CD4-positive, alpha-beta T cell treated with Interleukin-15 for 4 hours (primary cell): ENCODE measurements at places on chromosomes 1 and 21.

DNA sequence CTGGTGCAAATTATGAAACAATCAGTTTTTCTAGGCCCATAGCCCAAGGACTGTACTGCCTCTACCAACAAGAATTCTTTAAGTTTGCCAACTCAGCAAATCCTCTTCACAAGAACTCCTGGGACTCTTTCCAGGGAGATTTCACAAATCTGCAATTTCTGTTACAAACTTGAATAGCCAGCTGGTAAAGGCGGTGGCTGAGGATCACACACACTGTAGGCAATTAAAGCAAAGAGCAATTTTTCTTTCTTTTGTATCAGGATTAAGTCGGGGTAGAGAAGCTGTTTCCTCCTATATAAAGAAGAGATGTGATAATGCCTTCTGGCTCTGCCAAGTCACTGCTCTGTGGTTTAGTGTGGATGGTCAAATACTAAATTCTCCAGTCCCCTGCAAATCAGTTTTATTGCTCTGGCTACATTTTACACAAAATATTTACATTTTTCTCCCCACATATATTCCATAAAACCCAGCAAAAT is 1.7 kb downstream of the ALDH9A1 start:
- no peak for DNase-seq

DNA sequence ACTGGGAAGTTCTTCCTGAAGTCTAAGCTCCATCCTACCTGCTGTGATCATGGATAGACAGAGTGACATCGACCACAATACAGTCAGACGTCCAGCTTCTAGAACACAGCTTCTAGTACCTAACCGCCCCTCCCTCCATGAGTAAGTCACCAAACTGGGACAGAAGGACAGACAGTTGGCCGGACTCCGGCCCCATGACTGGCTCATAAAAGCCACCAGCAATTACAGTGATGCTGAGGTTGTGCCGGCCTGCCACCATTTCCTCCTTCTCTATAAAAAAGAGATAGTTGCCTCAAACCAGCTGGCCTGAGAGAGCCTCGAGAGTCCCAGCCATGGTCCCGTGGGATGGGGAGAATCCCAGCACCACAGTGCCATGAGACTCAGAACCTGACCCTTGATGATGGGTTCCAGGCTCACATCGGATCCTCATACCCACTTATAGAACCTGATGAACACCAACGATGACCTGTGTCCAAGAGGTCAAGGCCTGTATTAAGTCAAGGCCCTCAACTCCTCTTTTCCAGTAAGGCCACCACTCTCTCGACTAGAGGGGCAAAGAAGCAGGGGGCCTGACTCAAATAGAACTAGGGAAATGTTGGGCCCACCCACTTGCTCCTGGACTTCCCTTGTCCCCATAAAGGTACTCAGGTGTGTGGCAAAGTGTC is 3.4 kb downstream of the MEF2D start:
- DNase-seq: no peak

DNA sequence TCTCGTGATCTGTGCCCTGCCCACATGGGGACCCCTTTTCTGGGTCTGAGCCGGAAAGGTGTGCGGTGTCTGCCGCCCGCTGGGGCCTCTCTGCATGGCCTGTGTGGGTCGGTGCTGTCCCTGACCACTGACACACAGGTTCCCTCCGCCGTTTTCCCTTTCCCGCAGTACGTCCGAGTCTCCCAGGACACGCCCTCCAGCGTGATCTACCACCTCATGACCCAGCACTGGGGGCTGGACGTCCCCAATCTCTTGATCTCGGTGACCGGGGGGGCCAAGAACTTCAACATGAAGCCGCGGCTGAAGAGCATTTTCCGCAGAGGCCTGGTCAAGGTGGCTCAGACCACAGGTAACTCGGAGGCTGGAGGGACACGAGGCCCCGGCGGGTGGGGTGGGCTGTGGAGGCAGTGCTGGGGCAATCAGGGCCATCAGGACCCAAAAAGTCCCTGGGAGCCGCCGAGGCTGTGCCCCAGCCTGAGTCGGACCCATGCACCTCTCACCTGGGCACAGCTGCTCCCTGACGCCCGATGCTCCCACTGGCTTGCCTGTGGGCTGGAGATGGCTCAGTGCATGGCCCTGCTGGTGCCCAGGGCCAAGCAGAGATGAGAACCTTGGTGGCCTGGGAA is 13.3 kb downstream of the TRPM2 start:
- DNase-seq: no peak

DNA sequence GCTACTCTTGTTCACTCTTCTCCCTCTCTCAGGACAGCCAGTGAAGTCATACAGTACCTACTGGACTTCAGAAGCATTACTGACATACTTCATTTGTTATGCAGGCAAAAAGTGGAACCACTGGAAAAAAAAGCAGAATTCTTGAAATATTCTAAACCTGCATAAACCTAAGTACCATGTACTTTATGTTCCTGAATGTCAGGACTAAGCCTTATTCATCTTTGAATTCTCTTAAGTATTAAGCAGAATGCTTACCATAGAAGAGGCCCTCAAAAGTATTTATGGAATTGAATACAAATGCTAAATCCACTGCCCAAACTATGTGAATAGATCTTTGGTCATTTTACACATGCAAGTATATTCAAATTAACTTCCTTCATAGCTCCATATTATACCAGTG is 7.8 kb downstream of the PSMB2 start:
- DNase-seq: no peak

DNA sequence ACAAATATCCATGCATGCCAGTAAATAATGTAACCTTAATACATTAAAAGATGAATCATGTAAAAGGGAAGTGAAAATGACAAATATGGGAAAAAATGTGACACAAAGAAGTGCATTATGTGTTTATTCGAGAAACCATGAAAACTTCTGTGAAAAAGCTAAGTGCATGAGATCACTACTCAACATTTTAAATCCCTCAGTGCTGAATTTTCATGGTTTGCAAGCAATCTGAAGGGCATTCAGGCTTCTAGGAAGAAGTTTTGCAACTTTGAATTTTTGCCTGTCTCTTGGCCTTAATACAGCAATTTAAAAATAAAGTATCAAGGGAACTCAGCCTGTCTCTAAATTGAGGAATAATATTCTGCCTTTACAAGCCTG is 78.2 kb downstream of the MAP3K7CL start:
- no peak for DNase-seq

- DNase-seq: no peak
Observed at GRCh38 chr1:201074018-201074417, 38.2 kb downstream of the CACNA1S start.

DNA sequence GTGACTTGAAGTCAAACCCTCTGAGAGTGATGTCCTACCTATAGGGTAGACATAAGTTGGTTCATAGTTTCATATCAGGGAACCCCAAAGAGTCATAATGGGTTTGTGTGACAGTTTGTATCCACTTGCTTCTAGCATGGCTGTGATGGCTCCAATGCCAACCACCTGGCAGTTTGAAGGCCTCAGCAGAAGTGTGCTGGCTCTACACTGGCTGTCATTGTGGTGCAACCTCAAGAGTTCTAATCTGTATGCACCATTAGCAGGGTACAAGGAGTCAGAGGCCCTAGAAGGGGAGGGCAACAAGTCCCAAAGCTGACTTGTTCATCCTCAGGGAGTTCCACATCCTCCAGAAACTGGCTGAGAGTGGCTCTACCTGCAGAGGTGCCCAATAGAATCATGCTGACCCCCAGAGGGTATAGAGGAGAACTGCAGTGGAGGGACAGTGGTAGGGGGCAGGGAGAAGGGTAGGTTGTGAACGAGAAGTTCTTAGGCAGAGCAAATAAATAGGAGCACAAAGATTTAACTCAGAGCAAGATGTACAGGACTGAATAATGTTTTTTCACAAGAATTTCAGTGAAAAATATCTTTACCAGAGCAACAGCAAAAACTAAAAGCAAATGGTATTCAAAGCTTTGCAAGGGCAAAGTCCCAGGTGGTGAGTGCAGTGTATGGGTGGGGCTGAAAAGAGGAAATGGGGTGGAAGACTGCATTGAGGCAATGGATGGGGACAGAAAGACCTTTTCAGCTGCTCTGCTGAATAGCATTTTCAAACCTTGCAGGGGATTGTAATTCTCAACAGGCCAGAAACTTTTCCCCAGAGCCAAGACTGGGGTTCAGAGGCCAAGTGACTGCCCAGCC is 3.2 kb downstream of the FCRL2 start:
- peak; percentile 13 for DNase-seq

- DNase-seq: no peak
Observed at GRCh38 chr1:86455073-86455472, 13.7 kb upstream of the CLCA1 start.

DNA sequence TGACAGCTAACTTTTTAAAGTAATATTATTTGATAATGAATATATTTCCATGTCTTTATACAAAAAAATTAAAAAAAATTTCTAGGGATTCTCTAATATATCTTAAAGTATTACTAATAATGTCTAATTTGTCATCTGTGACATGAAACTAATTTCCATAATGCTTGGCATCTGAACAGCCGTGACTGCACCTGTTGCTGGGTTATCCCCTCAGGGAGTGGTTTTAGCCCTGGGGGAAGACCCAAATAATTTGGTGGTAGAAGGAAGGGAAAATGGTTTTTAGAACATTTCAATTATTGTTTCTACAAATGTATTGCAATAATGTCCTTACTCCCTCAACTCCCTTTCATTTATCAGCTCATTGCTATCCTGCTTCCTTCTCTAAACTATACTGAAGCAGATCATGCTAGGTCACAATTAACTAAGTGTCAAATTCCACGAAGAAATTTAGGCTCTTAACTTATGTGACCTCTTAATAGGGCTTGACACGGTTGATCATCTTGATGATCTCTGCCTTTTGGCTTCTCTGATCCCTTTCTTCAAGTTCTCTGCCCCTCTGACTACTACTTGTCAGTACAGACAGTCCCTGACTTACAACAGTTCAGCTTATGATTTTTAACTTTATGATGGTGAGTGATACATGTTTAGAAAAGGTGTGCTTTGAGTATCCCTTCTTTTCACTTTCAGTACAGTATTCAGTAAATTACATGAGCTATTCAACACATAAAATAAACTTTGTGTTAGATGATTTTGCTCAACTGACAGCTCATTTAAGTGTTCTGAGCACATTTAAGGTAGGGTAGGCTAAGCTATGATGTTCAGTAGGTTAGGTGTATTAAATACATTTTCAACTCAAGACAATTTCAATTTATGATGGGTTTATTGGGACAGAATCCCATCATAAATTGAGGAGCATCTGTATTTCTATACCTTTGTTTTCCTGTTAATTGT is 26.4 kb upstream of the DPH5 start:
- no peak for DNase-seq

GRCh38 chr1:246166841-246167240 is 340.2 kb downstream of the SMYD3 start:
- DNase-seq: no peak

DNA sequence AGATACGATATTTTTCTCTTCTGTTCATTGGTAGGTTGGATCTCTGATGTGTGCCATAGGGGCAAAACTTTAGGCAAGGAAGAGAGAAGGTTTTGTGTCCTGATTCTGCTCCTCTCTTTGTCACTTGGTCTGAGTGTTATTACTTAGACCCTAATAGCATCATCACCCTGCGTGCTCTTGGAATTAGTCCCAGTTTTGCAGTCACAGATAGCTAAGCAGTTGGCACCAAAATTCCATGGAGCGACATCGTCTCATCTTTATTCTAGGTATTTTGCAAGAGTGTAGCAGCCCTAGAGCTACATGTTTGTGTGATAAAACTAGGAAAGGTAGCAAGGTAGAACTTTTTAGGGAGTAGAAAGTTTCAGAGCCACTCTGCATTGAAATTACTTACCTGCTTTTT is 23.8 kb downstream of the PIP5K1A start:
- no peak for DNase-seq

- DNase-seq: peak; percentile 2
Observed at GRCh38 chr1:41122851-41123518, 101.5 kb upstream of the SLFNL1 start.

DNA sequence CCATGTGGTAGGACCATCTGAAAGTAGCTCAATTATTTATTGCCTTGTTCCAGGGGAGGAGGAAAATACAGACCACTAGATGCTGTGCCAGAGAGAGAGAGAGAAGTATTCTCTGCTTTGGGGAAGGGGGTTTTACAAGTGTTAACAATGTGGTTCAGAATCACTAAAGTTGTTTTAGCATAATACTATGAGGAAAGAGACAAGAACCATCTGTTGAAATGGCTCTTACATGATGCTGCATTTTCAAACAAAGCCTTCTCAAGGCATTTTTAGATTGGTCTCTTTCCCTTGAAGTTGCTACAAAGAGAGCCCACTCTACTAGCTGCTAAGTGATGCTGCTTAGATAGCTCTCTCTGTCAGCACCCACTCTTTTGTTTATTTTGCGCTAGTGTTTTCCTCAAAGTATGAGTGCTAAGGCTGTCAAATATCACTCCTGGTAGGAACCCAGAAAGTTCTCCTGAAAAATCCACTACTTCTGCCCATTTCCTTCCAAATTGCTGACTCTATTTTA is 255.1 kb downstream of the NFIA start:
- DNase-seq: no peak

GRCh38 chr1:229264068-229264467 is 6.8 kb upstream of the RAB4A start:
- DNase-seq: no peak

DNA sequence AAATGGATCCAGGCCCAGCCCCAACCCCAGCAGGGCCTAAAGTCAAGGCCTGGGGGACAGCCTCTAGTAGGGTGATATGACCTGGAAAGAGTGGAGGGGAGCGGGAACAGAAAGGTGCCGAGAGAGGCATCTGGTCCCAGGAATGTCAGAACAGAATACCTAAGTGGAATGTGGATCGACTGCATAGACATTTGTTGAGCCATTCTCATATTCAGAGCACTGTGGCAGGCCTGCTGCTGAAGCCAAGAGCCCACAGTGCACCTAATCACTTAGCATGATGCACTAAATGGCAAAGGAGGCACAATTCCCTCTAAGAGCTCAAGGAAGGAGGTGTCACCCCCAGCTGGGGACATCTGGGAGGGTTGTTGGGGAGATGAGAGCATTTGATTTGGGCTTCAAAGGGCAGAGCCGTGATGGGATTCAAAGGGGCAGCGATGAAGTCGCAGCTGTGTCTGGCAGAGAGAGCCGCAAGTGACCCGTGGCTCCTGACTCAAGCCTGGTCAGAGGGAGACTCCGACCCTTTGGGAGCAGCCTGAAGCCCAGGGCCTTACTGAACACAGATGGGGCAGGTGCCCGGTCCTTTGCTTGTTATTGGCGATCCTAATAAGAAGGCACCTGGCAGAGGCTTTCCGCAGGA is 8.6 kb upstream of the PKP1 start:
- DNase-seq: no peak

DNA sequence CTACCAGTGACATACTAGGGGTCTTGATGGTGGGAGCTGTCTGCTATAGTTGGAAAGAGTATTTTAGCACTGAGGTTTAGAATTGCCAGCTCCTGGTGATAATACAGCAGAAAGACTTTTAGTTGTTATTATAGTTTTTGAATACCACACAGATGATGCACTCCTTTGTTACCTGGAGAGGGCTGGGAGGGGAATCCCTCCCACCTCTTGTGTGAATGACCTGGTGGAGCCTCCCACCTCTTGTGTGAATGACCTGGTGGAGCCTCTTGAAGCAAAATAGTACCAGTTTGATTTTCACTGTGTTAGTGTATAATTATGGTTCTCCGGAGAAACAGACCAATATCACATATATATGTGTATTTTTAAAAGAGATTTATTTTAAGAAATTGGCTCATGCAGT is 3.3 kb downstream of the DISP1 start:
- no peak for DNase-seq
